Breast epithelium (tissue), 4 donors: ENCODE measurements at places on chromosomes 5 and 9. TPM values are rescaled to one million over a fixed set of nuclear protein-coding genes. Genes with fewer than 3 reads are reported as not detected.

The GRM6 gene
- not detected for total RNA-seq

The AFAP1L1 gene
- 108 TPM for total RNA-seq

The PTGS1 gene
- 4.5 TPM for total RNA-seq

The SHC3 gene
- 1.0 TPM for total RNA-seq

The TLE4 gene
- 35.1 TPM for total RNA-seq

The TESK1 gene
- 33.8 TPM for total RNA-seq

The SLC12A2 gene
- 204 TPM for total RNA-seq

The HDHD3 gene
- 66.9 TPM for total RNA-seq

The DRD1 gene
- 0.33 TPM for total RNA-seq

GRCh38 chr9:99782962-99783718 is 38.5 kb upstream of the NR4A3 start:
- H3K27ac ChIP-seq, result no peak overlapping the region
- H3K27me3 ChIP-seq, result no peaks in the 10 kb centered on the region
- H3K4me1 ChIP-seq, result no peaks in the 10 kb centered on the region
- no peak overlapping the region for H3K4me3 ChIP-seq
- no peaks in the 10 kb centered on the region for H3K36me3 ChIP-seq

DNA sequence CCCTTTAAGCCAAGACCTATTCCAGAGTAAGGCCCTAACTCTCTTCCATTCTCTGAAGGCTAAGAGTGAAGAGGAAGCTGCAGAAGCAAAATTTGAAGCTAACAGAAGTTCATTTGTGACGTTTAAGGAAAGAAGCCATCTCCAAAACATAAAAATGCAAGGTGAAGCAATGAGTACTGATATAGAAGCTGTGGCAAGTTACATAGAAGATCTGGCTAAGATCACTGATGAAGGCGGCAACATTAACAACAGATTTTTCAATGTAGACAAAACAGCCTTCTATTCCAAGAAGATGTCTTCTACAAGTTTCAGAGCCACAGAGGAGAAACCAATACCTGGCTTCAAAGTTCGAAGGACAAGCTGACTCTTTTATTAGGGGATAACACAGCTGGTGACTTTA is 1143.4 kb downstream of the CDH12 start:
- no peaks in the 10 kb centered on the region for H3K36me3 ChIP-seq
- no peak for DNase-seq
- H3K4me3 ChIP-seq, result no peak overlapping the region
- no peaks in the 10 kb centered on the region for H3K4me1 ChIP-seq

DNA sequence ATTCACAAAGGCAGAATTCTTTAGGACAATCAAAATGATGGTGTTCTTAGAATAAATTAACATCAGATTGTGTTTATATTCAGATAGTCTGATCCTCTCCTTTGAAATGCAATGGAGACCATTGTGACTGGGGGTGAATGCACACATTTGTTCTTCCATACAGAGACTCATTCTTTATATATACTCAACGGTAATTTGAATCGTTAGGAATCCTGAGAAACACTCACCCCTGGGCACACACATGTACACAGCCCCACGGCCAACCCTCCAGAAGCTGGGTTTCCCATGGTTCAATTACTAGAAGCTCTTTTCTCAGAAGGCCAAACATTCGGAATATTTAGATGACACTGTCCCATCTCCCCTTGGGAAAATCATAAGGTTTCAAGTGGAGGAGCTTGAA is 57.5 kb upstream of the EPB41L4B start:
- no peaks in the 10 kb centered on the region for H3K4me1 ChIP-seq
- no peaks in the 10 kb centered on the region for H3K27me3 ChIP-seq
- H3K4me3 ChIP-seq, result no peak overlapping the region
- no peak for DNase-seq
- H3K36me3 ChIP-seq, result no peaks in the 10 kb centered on the region

DNA sequence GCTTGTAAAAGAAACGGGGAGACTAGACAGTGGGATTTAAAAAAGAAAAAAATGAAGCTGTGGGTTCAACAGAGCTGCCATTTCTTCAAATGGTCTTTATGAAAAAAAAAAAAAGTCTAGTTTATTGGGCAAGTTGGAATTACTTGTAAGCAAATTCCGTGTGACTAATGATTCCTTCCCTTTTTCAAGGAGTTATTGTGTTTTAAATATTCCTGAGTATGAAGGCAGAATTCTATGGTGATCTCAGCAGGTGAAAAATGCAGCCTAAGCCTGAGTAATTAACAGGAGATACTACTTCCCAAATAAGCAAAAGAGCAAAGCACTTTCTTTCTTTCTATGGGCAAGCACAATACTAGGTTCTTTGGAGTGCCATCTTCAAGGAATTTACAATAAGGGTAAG is 481.9 kb downstream of the ZNF608 start:
- H3K27me3 ChIP-seq, result no peaks in the 10 kb centered on the region
- H3K36me3 ChIP-seq, result no peaks in the 10 kb centered on the region
- H3K4me1 ChIP-seq, result no peaks in the 10 kb centered on the region
- DNase-seq, result no peak

- H3K36me3 ChIP-seq, result no peaks in the 10 kb centered on the region
- no peak overlapping the region for H3K27ac ChIP-seq
- no peak for DNase-seq
- H3K27me3 ChIP-seq, result no peaks in the 10 kb centered on the region
Measured at GRCh38 chr5:102796498-102796897, 41.4 kb downstream of the PAM start.

DNA sequence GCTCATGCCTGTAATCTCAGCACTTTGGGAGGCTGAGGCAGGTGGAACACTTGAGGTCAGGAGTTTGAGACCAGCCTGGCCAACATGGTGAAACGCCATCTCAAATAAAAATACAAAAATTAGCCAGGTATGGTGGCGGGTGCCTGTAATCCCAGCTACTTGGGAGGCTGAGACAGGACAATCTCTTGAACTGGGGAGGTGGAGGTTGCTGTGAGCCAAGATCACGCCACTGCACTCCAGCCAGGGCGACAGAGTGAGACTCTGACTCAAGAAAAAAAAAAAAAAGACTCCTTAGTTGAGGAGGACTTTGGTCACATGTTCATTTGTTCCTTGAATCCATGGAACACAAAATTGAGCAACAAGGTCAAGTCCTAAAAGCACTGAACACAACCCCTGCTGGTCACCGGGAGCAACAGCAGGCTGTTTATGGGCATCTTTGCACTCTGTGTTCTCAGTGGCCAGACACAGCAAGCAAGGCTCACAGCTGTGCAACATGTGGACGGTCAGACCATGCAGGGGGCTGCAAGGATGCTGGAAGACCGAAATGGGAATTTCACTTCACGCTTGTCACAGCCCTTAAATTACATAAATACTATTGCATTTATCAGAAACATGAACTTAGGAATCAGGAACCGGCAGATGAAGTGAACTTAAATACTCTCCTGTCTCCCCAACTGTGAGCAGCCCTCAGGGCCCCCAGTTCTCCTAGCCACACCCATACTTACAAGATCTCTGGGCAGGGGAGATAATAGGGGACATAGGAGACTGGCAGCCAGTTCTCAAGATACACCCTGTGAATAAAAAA is 2.8 kb downstream of the GBGT1 start:
- no peak overlapping the region for H3K4me3 ChIP-seq
- no peaks in the 10 kb centered on the region for H3K36me3 ChIP-seq
- peak overlapping the region; percentile 52 for H3K27ac ChIP-seq
- H3K27me3 ChIP-seq, result no peaks in the 10 kb centered on the region

- no peak for DNase-seq
- H3K4me3 ChIP-seq, result no peak overlapping the region
- H3K27ac ChIP-seq, result no peak overlapping the region
Measured at GRCh38 chr9:12826924-12827565, 52.2 kb downstream of the LURAP1L start.

- no peak overlapping the region for H3K4me3 ChIP-seq
- no peaks in the 10 kb centered on the region for H3K4me1 ChIP-seq
- no peak overlapping the region for H3K27ac ChIP-seq
- no peak for DNase-seq
- H3K27me3 ChIP-seq, result peaks cover 4% of the 10 kb centered on the region
Measured at GRCh38 chr9:880725-881124, 39.2 kb downstream of the DMRT1 start.

DNA sequence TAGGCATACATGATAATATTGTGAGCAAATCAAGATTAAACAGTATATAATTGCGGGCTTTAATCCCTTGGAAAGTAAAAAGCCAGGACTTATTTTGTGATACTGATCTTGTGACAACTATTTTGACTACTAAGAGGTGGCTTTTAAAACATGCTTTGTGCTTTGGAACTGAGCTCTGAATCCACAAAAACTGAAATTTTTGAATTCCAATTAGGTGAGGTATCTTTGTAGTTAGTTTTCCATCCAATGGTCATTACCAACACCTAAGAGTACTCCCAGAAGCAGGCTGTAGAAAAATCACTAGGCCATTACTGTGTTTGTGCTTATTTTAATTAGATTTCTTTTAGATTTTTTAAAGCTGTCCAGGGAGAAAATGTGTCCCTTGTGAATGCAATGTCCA is 559.5 kb upstream of the WWC1 start:
- H3K36me3 ChIP-seq, result no peaks in the 10 kb centered on the region
- DNase-seq, result no peak
- no peak overlapping the region for H3K4me3 ChIP-seq
- no peaks in the 10 kb centered on the region for H3K27me3 ChIP-seq
- H3K27ac ChIP-seq, result no peak overlapping the region

- H3K36me3 ChIP-seq, result no peaks in the 10 kb centered on the region
- no peak overlapping the region for H3K4me3 ChIP-seq
- H3K4me1 ChIP-seq, result no peaks in the 10 kb centered on the region
Measured at GRCh38 chr5:9278921-9279603, 266.8 kb downstream of the SEMA5A start.

- peak; percentile 46 for DNase-seq
- no peaks in the 10 kb centered on the region for H3K36me3 ChIP-seq
- H3K27me3 ChIP-seq, result no peaks in the 10 kb centered on the region
Measured at GRCh38 chr9:2427120-2427891, 194.3 kb upstream of the VLDLR start.

- H3K27ac ChIP-seq, result no peak overlapping the region
- H3K4me3 ChIP-seq, result no peak overlapping the region
- H3K4me1 ChIP-seq, result no peaks in the 10 kb centered on the region
Measured at GRCh38 chr5:159581502-159582249, 251.4 kb upstream of the IL12B start.

DNA sequence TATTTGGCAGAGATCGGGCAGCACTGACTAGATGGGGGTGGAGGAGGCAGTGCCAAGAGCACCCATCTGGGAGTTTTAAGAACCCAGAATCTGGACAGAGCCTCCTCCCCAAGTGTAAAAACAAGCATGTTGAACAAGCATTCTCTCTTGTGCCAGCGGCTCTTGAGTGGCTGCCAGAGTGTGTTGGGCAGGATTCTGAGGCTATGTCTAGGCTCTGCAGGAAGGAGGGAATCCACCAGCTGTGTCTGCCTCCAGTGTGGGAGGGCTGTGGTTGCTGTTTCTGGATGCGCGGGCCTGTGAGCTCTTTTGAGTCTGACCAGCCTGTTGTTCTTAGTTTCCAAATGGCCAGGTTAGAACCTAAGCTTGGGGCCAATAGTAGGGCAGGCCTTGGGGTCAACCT is 39.8 kb downstream of the HMCN2 start:
- no peak overlapping the region for H3K4me3 ChIP-seq
- no peak for DNase-seq
- H3K27ac ChIP-seq, result no peak overlapping the region
- H3K36me3 ChIP-seq, result no peaks in the 10 kb centered on the region
- H3K27me3 ChIP-seq, result peaks cover 19% of the 10 kb centered on the region
- no peaks in the 10 kb centered on the region for H3K4me1 ChIP-seq

DNA sequence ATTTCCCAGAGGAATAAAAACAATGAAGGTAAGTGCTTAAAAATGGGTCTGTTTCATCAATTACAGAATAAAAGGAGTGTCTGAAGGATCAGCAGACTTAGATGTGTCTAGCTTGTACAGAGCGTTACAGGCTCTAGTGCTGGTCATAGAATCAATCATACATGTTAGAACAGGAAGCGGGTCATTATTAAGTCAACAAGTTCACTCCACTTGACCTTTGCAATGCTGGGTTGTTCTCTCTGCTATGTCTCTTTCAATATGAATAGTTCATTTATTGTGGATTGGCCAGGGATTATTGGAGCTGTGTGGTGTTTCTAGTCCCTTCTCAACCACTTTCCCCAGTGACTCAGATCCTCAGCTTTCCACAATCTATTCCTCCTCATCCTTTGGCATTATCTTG is 20.7 kb upstream of the EGFLAM start:
- no peak overlapping the region for H3K27ac ChIP-seq
- H3K4me3 ChIP-seq, result no peak overlapping the region
- no peaks in the 10 kb centered on the region for H3K36me3 ChIP-seq
- H3K4me1 ChIP-seq, result no peaks in the 10 kb centered on the region
- H3K27me3 ChIP-seq, result no peaks in the 10 kb centered on the region

DNA sequence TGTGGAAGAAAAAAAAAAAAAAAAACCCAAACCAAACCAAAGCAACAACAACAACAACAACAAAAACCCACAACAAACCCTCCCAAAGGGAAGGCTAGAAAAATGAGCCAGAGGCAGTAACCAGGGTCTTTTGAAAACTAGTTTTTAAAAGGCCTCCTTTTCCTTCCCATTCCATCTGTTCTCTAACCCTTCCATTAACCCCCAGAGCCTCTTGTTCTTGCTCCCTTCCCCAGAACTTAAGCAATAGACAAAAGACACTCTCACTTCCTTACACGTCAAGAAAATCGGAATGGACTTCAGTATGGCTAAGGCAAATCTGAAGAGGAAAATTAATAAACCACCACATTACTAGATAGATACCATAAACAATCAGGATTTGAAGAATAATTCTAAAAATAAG is 292.8 kb downstream of the ARL15 start:
- DNase-seq, result no peak
- H3K4me1 ChIP-seq, result no peaks in the 10 kb centered on the region
- H3K36me3 ChIP-seq, result no peaks in the 10 kb centered on the region

- peak overlapping the region; percentile 56 for H3K4me3 ChIP-seq
- peak; percentile 68 for DNase-seq
- no peaks in the 10 kb centered on the region for H3K27me3 ChIP-seq
- H3K27ac ChIP-seq, result peak overlapping the region; percentile 91
Measured at GRCh38 chr9:136901516-136902258, 15.4 kb downstream of the TRAF2 start.
